ENCODE measurements at places on chromosomes 16 and 17. TPM values are rescaled to one million over a fixed set of nuclear protein-coding genes. Genes with fewer than 3 reads are reported as not detected.

Gene CCL1
- not detected for total RNA-seq

Gene NTN1
- 0.42 TPM for total RNA-seq

Gene RAB37
- total RNA-seq = 3.1 TPM

Gene SLC13A5
- 0.12 TPM for total RNA-seq

Gene ZNF778
- 10.1 TPM for total RNA-seq

Gene JPH3
- 1.4 TPM for total RNA-seq

Gene CIAO3
- 23.9 TPM for total RNA-seq

Gene EPOP
- 13.5 TPM for total RNA-seq

Gene MYH13
- total RNA-seq = not detected

Gene DNAH9
- total RNA-seq = 0.05 TPM

Gene LAT
- 4.4 TPM for total RNA-seq

Gene PIK3R5
- not detected for total RNA-seq

Gene SYNRG
- total RNA-seq = 14.4 TPM

Gene SLC25A19
- total RNA-seq = 18.2 TPM

Gene MYH11
- 0.02 TPM for total RNA-seq

Gene CD300A
- not detected for total RNA-seq

Measured in A549 treated with RU486 at 1 μM for 4 hours (cell line).